Right ventricle myocardium inferior (tissue), 1 donor: ENCODE measurements at places on chromosomes 2 and 18.

DNA sequence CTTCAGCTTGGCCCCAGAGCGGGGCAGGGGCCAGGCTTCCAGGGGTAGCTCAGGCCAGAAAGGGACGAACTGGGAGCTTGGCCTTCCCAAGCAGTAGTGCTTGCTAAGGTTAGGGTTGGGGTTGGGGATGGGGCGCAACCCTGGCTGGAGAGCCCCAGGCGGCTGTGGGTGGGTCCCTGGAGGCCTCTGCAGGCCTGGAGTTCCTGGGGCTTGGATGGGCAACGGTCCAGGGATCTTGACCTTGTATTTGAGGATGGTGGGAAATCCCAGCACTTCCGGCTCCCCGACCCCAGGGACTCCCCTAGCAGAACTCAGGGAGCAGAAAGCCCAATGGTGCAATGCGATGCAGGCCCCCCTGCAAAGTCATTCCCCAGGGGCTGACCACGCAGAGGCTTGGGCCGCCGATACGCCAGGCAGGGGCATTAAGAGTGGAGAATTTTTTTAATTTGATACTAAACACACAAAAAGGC is 12.6 kb upstream of the MLPH start:
- no peak for DNase-seq

GRCh38 chr2:195561116-195561921 is 95.7 kb upstream of the SLC39A10 start:
- no peak for DNase-seq

DNA sequence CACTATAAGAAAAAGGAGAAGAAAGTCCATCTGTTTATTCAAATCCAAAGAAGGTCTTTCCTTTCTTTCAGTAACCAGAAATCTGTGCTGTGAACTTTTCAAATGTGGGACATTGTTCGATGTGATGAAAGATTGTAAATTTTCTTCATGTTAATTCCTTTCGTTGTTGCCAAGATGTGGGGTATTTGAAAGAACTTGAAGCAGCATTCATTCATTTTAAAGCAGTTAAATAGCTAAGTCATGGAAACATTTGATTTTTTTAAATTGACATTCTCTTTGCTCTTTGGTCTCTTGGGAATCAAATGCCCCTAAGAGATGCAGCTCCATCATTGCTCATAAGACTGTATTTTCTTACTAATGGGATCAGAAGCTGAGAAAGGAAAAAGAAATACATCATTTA is 93.7 kb upstream of the EHBP1 start:
- DNase-seq, result no peak

GRCh38 chr2:64963719-64964118 is 25.5 kb upstream of the SLC1A4 start:
- DNase-seq, result no peak

DNA sequence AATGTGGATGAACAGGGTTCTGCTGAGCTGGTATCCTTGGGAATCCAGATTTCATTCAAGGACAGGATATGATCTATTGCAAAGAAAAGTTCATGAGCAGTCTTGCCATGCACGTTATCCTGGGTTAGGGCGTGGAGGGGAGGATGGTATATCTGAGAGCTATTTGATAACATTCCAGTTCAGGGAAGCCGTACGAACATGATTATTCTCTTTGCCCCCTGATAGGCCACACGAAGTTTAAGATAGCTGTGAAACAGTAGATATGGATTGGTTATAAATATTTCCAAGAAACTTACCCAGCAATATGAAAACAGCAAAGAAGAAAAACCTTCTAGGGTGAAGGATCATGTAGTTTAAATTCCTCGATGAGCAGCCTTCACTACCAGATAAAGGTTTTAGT is 171.9 kb downstream of the LTBP1 start:
- no peak for DNase-seq

- no peak for DNase-seq
These were observed 134.1 kb upstream of the CREB1 start for GRCh38 chr2:207395535-207396251.

GRCh38 chr18:23066060-23066459 is 69.2 kb upstream of the CABLES1 start:
- no peak for DNase-seq

- no peak for DNase-seq
These were observed 21.8 kb upstream of the TANK start for GRCh38 chr2:161138429-161138828.

- DNase-seq, result peak; percentile 94
These were observed at the start of gene MYL12B for GRCh38 chr18:3261373-3262233. TSS of gene MYL12B (plus strand) at chr18:3262133. CDS start at chr18:3272899, 10,766 bp downstream.

- DNase-seq, result no peak
These were observed 39.9 kb downstream of the IRS1 start for GRCh38 chr2:226759768-226760167.
